RWPE1 (cell line): ENCODE measurements at places on chromosomes 6 and 20.
A peak's percentile ranks its signal among the peaks of the same experiment; 100 is the strongest.

- peak; percentile 8 for DNase-seq
Measured at GRCh38 chr6:24125980-24126379, at the start of gene NRSN1. Gene NRSN1 (plus strand): TSS chr6:24126215. CDS start chr6:24134328, 8,113 bp downstream.

- DNase-seq: no peak
Measured at GRCh38 chr6:149342525-149342924, 25.0 kb downstream of the TAB2 start.

DNA sequence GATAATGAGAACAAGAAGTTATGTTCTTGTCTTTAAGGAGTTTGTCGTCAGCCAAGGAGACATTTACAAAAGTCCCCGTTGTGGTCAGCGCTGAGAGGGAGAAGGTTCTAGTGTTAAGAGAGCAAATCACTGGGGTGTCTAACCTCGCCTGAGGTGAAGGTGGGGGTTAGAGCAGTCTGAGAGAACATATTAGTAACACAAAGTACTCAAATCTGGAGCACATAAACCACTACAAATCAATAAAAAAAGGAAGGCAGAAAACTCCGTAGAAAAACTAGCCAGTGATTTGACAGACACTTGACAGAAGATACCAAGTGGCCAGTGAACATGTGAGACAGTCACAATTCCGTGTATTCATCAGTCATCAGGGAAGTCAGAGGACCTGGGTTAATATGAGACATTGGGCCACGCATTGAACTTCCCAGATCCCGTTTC, 45.4 kb downstream of the CDS2 start:
- no peak for DNase-seq

DNA sequence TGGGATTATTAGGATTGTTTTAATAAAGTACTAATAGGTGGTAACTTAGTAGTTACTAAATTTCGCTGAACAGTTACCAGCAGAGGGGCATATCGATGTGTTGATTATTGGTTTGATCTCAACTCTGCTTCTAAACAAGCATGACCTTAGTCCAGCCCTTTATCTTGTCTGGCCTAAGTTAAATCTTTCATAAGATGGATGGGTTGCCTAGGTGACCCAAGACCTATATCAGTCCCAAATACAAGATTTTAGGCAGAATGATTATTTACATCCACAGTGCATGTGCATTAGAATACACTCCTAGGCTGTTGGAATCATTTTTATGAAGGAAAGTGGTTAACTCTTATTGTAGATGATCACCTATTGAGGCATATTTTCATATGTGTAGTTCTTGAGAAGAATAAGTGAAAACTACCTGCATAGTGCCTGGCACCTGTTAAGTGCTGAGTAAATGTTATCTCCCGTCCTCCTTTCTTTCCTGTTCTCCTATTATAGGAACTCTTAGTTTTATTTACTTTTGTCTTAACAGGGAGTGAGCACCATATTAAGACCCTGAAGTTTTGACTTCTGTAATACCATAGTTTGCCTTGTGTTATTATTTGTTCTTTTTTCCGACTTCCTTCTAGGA, 1.1 kb downstream of the HSF2 start:
- DNase-seq: no peak

GRCh38 chr20:61163031-61163430, 89.0 kb upstream of the CDH4 start:
- DNase-seq: no peak

- DNase-seq: no peak
Measured at GRCh38 chr6:80098392-80098791, 8.1 kb upstream of the BCKDHB start.

DNA sequence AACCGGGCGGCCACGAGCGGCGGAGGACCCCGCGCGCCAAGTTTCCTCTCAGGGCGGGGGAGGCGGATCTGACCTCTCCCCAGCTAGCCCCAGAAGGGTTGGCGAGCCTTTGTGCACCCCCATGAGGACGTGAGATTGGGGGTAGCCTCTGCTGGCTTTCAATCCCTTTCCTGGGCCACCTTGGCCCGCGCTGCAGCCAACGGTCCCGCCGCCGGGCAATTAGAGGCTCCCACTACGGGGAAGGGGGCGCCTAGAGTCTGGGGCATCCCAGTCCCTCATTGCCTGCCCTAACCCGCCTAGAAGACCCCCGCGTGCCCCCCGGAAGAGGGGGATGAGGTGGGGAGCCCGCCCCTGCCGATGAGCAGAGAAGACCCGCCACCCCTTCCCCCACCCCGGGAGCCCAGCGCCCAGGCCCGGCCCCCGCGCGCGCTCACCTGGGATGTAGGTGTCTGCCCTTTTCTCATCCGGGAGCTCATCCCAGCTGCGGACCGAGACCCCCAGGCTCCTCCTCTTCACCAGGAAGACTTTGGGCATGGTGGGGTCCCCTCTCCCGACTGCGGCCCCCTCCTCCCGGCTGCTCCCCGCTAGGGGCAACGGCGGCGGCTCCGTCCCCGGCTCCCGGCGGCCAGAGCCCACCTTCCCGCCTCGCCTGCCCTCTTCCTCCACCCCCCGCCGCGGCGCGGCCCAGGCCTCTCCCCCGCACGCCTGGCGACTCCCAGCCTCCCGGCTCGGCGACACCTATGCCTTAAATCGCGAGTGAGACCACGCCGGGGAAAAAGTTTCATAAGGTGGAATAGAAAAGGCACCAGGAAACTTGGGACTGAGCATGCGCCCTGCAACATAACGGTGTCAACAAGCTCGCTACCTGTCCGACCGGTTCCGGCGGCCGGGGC, at the start of gene OVOL2:
TSS of gene OVOL2 (minus strand) at position 816 of the 893 bp plus-strand sequence. CDS start at position 534, 282 bp downstream.
- peak; percentile 77 for DNase-seq

DNA sequence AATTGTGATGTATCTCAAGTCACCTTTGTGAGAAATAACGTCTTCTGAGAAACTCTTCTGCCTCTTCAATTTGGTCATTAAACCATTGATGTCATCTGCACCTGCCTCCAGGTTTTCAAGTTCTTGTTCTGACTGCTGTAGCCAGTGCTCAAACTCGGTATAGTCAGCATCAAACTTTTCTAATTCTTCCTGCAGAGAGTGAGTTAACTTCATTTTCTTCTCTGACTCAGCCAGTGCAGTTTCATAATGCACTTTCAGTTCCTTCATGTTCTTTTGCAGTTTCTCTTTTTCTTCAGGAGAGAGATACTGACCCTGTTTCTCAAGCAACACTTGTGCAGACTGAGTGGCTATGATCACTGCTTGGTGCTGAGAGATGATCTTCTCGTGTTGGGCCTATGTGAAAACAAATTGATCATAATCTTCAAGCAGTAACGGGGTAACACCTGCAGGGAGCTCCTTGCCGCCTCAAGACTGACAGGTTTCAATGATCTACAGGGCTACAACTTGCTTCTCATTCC, 48.8 kb downstream of the DST start:
- no peak for DNase-seq

DNA sequence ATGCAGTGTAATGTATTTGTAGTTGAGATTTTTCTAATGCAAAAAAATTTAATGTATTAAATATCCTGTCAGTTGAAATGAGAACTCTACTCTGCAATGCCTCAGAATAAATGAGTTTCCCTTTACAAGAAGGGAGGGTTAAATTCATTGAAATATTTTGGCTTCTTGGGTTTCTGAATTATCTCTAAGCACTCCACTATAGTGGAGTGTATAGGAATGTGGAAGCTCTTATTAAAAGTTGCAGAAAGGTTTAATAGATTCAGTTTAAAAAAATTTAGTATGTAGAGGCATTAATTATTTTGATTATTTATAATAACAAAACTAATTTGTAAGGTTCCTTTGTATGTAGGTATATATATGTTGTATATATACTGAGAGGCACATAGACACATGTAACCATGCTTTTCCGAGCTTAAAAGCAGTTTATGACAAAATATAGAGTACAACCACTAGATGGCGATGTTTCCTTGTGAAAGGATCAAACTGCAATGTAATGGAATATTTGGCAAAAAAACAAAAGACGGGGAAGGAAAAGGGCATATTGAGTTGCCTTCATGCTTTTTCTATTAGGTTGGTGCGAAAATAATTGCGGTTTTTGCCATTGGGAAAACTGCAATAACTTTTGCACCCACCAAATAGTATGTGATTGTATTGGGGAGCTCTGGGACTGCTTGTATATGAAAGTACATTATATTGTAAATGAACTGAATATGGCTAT, 144.2 kb downstream of the MYO6 start:
- peak; percentile 22 for DNase-seq

GRCh38 chr6:39077882-39078594, 29.5 kb downstream of the GLP1R start:
- DNase-seq: no peak

GRCh38 chr6:140641412-140641811, 1267.0 kb upstream of the CITED2 start:
- DNase-seq: no peak

- no peak for DNase-seq
Measured at GRCh38 chr20:63565699-63566335, 8.2 kb downstream of the HELZ2 start.

GRCh38 chr20:833450-834150, at the start of gene FAM110A:
Gene FAM110A (plus strand): TSS chr20:833715. CDS start chr20:844805, 11,090 bp downstream.
- peak; percentile 96 for DNase-seq

GRCh38 chr6:107304421-107305025, 154.8 kb downstream of the PDSS2 start:
- peak; percentile 69 for DNase-seq

DNA sequence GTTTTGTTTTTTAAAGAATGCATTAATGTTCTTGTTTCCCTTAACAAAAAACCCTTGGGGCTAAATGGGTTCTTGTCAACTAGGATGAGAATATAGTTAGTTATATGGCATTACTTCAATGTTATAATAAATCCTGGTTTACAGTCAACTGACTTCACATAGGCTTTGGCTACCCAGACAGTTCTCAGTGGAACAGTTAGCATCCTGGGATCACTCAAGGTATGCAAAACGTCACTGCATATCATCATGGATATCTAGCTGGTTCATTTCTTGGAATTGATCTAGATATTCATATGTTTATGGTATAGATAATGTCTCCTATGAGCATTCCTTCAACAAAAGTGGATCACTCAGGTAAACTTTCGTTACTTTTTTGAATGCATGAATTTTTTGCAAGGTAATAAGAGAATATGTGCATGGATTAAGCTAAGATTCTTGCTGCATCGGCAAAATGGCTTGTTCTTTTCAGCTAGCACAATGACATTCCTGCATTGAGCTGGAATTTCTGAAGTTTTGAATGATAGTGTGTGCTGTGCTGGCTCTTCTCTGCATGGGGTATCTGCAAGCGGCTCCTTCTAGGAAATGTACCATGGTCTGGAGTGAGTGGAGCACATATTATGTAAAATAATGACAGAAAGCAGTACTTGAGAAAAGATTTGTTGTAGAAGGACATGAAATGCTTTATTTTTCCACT, 138.9 kb downstream of the ADGRG6 start:
- no peak for DNase-seq

- no peak for DNase-seq
Measured at GRCh38 chr20:32675223-32675975, 1.7 kb upstream of the C20orf203 start.

- DNase-seq: no peak
Measured at GRCh38 chr20:47335251-47336128, 21.0 kb downstream of the ZMYND8 start.

DNA sequence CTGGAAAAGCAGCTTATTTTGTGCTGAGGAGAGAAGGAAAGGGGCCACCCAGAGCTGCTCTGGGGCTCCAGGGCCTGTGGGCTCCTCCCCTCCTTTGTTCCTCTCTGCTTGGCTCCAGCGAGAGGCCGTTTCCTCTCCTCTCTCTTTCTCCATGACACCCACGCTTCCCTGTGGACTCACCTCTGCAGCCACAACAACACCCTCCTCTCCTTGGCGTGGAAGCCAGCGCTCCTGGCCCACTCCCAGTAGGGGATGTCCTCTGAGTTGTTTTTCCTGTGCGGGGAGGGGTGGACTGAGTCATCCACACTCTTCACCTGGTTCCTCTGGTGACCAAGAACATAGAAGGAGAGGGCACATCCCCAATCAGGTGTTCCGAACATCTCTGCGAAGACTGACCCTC, 4.9 kb upstream of the CDSN start:
- DNase-seq: peak; percentile 75

DNA sequence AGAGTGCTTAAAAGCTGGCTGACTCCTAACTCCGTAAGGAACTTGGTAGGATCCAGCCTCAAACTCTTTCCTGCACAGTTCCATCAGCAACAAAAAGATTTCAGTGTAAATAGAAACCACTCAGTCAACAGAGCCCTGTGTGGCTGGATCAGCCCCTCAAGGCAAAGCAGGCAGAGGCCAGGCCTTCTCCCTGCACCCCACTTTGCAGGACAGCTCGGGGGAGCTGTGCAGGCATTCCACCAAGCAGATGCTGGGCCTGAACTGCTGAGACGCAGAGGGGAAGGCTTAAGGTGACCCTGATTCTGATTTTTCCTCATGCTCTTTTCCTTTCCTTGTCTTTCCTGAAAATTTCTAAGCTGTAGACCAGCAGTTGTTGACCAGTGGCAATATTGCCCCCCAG, 91.5 kb downstream of the NFATC2 start:
- no peak for DNase-seq

DNA sequence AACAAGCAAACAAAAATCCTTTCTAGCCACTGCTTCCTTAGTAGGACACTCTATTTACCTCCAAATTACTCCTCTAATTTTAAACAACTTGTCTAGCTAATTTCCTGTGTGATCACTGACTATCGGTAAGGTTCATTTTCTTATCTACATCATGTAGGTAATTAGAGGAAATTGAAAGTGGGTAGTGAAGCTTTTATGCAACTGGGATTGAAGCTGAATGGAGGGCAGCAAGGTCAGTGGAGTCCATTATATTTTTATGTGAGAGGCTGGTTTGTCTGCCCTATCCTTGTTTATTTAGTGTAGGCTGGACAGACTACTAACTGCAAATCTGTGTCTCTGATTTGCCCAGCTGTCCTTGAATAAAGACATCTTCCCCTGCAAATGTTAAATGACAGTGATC, 88.5 kb upstream of the SIM1 start:
- DNase-seq: no peak

- peak; percentile 8 for DNase-seq
Measured at GRCh38 chr6:118931436-118931835, 3.5 kb downstream of the MCM9 start.

DNA sequence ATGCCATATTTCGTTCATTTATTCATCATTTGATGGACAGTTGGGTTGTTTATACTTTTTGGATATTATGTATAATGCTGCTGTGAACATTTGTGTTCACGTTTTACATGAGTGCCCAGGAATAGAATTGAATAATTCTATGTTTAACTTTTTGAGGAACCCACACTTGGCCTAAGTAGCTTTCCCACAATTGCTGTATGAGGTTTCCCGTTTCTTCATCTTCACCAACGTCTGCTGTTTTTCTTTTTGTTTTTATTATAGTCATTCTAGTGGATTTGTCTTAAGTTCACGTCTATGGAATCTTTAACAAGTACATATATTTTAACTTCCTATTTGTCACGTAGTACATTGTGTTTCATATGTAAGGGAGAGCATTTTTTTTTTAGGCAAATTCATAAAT, 110.3 kb downstream of the JARID2 start:
- no peak for DNase-seq

GRCh38 chr6:147738516-147739162, 230.1 kb downstream of the SAMD5 start:
- no peak for DNase-seq

GRCh38 chr20:38298768-38299288, 5.1 kb upstream of the BPI start:
- DNase-seq: no peak

DNA sequence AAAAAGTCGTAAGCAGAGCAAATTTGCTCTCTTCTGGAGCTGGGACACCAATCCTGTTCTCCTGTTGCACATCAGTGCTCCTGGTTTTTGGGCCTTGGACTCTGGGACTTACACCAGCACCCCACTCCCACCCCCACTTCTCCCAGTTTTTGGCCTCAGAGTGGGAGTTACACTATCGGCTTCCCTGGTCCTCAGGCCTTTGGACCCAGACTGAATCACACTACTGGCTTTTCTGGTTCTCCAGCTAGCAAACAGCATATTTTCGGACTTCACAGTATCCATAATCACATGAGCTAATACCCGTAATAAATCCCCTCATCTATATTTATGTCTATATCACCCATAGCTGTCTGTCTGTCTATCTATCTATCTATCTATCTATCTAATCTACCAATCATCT, 23.2 kb upstream of the ASCC3 start:
- no peak for DNase-seq
